Right lobe of liver (tissue), 6 donors: ENCODE measurements at places on chromosomes 2 and 18. TPM values are rescaled to one million over a fixed set of nuclear protein-coding genes. Genes with fewer than 3 reads are reported as not detected.

DNA sequence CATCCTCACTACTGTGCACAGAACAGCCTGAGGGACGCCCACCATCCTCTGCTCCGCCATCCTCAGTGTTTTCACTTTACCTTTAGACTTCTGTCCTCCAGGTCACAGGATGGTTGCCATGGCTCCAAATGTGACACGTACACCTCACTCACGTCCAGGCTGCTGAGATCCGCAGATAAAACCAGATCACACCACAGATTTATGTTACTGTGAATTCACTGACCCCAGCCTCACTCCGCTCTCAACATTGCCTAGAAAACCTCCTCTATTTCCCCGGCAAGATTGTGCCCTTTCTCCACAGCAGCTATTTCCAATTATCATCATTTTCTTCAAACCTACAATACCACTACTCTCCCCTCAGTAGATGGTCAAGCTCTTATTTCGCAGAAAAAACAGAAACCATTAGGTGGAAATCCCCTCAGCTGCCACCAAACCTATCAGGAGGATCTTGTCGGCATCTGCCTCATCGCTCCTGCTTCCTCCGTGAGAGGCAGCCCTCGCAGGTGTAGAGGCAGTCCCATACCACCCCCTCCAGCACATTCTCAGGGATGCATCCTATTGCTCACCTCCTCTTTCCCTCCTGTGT, 49.8 kb upstream of the SLC1A4 start:
- peaks cover 10% of the 10 kb centered on the region for H3K4me1 ChIP-seq
- H3K27me3 ChIP-seq, result no peaks in the 10 kb centered on the region
- no peak overlapping the region for H3K27ac ChIP-seq
- no peak overlapping the region for H3K4me3 ChIP-seq

DNA sequence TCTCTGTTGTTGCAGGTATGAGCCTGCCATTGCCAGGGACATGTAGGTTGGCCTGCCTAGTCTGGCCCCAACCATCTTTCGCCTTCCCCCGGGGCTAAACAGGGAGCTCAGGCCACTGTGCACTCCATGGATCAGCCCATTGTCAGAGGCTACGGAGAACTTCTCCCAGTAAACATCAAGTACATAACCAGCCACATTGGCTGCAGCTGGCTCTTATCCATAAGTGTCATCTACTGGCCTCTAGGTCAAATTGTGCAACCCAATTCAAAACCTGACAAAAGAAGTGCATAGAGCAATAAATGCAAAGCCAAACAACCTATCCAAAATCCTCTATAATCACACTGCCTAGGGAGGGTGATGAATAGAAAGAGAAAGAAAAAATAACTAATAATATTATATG, 418.1 kb upstream of the DCC start:
- no peaks in the 10 kb centered on the region for H3K36me3 ChIP-seq
- no peak overlapping the region for H3K4me3 ChIP-seq
- no peaks in the 10 kb centered on the region for H3K27me3 ChIP-seq
- DNase-seq, result peak; percentile 22
- no peaks in the 10 kb centered on the region for H3K4me1 ChIP-seq

The NAT8 gene
- 32.4 TPM for total RNA-seq

GRCh38 chr2:207286106-207286505, 120.4 kb upstream of the KLF7 start:
- no peaks in the 10 kb centered on the region for H3K4me1 ChIP-seq
- H3K27ac ChIP-seq, result no peak overlapping the region
- DNase-seq, result no peak
- H3K27me3 ChIP-seq, result no peaks in the 10 kb centered on the region

DNA sequence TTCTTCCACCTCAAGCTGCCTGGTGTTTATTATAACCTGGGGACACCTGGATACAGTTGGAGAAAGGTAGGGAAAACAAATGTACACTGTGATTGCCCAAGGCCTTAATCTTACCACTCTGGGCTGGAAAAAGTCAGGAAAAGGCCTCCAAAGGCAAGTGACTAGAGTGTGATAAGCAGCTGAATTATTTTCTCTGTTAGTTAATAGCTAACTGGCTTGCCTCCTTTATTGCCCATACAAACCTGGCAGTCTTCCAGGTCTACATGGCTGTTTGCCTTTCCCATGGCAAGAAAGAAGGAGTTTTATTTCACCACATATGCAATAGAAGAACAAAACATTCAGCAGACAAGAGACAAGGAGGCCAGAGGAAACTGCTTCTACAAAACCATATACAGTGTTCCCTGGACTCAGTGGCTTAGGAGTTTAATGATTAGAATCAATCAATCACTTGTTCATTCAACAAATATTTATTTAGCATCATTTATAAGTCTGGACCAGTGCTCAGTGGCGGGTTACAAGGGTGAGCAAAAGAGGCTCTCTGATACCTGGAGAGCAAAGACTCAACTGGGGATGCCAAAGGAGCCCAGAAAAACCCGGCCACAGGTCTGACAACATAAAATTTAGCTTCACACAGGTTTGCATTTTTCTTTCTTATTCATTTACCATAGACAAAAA, 27.5 kb upstream of the SUCLG1 start:
- H3K36me3 ChIP-seq, result no peaks in the 10 kb centered on the region
- no peaks in the 10 kb centered on the region for H3K4me1 ChIP-seq
- peak overlapping the region; percentile 17 for H3K27ac ChIP-seq
- no peaks in the 10 kb centered on the region for H3K27me3 ChIP-seq
- H3K4me3 ChIP-seq, result no peak overlapping the region

GRCh38 chr2:88179228-88179679, 9.1 kb downstream of the THNSL2 start:
- no peaks in the 10 kb centered on the region for H3K27me3 ChIP-seq
- no peak overlapping the region for H3K4me3 ChIP-seq
- no peaks in the 10 kb centered on the region for H3K4me1 ChIP-seq
